ENCODE measurements at places on chromosomes 5 and 9.

DNA sequence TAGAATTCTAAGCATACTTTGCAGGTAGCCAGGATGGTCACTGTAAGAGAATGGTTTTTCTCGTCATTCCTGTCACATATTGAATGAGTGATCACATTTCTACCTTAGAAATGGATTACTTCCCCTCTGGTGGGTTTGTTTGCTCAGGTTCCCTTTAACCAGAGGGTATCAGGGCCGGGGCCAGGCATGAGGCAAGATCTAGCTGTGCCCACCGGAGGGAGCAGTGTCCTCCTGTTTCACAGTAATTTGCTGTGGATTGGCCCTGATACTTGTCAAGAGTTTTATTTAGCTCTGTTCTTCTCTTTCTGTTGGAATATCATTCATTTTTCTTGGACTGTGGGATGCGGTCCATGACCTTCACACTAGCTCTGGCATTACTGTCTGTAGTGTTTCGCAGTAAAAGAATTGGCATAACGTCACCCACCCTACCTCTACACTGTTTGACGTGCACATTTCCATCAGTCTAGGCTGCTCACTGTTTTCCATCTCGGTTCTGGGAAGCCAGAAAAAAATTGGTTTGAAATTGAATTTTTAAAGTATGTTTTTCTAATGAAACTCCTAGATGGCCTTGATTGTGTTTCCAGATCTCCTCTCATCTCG is 42.4 kb upstream of the ZBED3 start:
- no peak for DNase-seq

GRCh38 chr9:71793386-71794105 is 25.2 kb upstream of the CEMIP2 start:
- DNase-seq: no peak

- no peak for DNase-seq
Measured at GRCh38 chr9:125538092-125538473, 168.9 kb downstream of the MAPKAP1 start.

GRCh38 chr9:127505396-127506116 is 54.2 kb downstream of the LRSAM1 start:
- DNase-seq: no peak

GRCh38 chr5:955886-956761 is 52.5 kb upstream of the NKD2 start:
- DNase-seq: no peak

DNA sequence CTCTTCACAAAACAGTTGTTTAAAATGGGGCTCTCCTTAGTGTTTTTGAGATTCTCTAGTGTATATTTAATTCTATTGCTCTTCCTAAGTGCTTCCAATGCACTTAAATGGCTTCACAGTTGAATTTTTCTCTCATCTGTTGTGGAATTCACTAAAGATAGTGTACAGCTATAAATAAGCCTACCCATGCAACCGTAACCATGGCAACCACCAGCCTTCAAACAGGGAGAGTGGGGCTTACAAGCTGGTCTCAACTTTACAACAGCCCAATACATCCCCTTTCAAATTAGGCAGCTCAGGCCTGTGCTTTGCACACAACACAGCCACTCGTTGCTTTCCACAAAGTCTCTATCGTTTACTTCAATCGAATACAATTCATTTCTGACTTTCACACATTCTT is 144.0 kb upstream of the PLPPR1 start:
- no peak for DNase-seq

DNA sequence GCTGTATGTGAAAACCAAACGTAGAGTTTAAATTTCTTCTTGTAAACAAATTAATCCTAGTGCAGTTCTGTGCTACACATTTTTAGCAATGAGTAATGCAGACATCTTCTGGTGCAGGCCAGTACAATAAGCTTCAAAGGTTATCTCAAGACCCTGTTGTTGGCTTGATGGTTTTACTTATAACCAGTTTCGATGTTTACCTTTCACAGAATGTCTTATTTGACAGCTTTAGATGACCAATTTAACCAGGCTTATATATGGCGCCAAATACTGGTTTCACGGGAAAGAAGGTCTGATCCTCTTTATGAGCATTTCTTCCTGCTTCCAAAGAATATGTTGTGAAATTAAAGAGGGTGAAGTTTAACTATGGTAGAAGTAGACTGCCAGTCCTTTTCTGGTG is 9.9 kb downstream of the ZFAND5 start:
- no peak for DNase-seq

DNA sequence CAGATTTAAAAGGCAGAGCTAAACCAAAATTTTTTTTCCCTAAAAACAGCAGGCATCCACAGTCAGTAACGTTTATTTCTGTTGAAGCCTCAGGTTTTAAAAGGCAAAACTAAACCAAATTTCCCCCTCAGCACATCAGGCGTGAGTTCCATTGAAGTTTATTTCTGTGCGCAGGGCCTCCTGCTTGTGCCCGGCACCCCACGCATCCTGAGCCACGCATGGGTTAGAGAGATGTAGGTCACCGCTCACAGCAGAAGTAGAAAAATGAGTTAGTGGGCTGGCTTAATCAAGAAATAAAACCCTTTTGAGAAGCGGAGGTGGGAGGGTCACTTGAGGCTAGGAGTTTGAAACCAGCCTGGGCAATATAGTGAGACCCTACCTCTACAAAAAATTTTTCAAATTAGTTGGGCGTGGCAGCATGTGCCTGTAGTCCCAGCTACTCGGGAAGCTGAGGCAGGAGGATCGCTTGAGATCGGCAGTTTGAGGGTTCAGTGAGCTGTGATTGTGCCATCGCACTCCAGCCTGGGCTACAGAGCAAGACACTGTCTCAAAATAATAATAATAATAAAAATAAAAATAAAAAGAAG is 75.6 kb upstream of the SPIN1 start:
- DNase-seq: no peak

DNA sequence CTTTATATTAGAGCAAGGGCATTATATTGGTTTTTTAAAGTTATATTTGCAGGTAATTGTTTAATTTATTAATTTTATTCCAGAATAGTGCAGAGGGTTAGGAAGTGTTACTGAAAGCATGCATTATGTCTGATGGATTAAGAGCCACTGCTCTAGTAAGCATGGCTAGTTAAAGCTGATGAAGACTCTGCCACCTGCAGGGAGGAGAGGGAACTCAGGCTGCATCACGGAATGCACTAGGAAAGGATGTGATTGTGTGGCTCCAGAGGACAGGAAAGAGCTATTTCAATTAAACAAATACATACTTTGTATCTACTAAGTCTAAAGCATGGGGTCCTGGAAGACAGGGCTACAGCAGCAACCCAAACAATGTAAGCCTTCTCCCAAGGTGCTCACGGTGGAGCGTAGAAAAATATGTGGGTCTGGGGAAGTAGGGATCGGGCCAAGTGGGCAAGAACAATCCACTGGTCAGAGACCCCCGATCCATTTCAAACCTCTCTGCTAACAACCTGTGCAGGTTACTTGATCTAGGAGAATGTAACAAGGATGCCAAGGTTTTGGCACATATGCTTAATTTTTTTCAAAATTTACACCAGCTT is 15.3 kb upstream of the GRXCR2 start:
- no peak for DNase-seq

DNA sequence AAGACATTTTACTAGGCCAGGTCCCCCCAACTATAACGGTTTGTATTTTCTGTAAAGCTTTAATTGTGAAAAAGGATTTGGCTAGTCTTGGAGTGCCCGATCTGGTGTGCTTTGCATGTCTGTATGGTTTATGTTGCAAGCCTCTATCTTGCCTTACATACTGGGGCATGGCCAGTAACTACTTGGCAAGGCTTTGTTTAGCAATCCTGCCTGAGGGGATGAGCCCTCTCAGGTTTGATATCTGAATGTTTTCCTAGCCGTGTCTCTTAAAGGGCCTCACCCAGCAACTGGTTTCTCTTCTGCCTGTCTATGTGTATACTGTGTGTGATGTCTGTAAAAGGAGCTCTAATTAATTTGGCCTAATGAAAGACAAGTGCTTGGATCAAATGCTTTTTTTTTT is 61.3 kb upstream of the SPINK5 start:
- no peak for DNase-seq

GRCh38 chr9:16202914-16203728 is 650.3 kb downstream of the CCDC171 start:
- no peak for DNase-seq

DNA sequence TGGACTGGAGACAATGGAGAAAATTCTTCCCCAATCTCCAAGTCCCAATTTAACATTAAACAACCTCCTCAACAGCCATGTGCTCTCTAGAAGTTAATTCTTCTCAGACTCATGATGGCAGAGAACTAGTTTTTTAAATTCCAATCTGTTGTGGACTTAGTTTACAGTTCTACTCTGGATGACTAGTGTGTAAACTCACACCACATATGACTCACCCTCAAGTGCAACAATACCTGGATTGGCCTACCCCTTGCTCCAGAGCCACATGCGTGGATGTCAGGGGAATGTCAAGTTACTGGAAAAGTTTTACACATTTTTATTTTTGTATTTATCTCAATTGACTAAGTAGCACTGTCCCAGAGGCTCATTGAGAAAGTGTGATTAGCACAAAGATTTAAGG is 136.0 kb upstream of the EFNA5 start:
- DNase-seq: peak; percentile 37

DNA sequence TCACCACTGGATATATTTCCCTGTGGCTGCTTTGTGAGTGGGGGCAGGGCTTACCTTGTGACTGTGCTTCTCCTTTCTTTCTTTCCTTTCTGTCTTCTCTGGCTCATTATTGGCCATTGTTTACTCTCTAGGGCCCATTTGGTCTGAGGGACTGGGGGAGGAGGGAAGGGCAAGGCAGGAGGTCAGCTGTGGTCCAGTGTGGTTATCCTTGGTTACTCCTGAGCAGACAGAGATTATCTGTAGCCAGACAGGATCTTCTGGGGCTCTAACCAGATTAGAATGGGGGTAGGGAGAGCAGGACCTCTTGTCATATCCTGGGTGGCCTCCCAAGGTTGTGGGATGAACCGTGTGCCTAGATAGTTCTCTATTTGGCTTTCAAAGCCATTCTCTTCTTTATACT is 71.2 kb downstream of the ANKRD55 start:
- no peak for DNase-seq

GRCh38 chr9:128705051-128705965 is 3.0 kb downstream of the PKN3 start:
- DNase-seq: no peak

DNA sequence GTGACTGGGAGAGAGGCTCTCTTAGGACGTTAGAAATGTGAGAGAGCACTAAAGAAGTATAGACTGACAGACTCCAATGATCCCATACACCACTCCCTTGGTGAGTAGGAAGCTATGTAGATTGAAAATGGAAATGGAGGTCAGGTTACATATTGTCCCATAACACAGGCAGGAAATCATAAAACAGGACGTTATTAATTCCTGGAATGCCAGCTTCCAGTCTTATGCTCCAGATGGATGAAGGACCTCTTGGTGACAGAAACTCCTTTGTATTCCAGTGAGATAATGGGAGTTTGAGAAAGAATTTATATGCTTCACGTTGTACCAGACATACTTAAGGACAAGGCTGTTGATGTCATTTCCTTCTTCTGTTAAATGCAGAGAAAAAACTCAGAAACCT is 338.2 kb upstream of the ITGA1 start:
- no peak for DNase-seq

GRCh38 chr5:181188700-181189362 is 16.2 kb downstream of the TRIM7 start:
- DNase-seq: no peak

DNA sequence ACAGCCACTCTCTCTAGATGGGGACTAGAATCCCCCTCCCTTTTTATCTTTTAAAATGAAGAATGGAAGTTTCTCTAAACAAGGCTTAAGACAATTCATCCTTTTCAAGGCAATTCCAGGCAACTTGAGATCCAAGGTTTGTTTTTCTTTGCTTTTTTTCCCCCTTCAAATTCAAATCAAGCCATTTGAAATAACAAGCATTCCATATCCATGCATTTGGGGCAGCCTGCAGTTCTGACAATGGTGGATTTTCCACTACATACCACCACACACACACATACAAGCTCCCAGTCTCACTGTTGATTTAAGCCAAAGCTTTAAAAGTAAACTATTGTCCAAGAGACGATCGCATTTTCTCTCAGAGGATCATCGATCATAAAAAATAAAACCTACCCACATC is 424 bp downstream of the INSYN2B start:
- DNase-seq: no peak

- DNase-seq: no peak
Measured at GRCh38 chr5:142758062-142758795, 11.9 kb upstream of the ARHGAP26 start.

GRCh38 chr5:92836855-92837755 is 743.9 kb downstream of the NR2F1-AS1 start:
- DNase-seq: no peak

DNA sequence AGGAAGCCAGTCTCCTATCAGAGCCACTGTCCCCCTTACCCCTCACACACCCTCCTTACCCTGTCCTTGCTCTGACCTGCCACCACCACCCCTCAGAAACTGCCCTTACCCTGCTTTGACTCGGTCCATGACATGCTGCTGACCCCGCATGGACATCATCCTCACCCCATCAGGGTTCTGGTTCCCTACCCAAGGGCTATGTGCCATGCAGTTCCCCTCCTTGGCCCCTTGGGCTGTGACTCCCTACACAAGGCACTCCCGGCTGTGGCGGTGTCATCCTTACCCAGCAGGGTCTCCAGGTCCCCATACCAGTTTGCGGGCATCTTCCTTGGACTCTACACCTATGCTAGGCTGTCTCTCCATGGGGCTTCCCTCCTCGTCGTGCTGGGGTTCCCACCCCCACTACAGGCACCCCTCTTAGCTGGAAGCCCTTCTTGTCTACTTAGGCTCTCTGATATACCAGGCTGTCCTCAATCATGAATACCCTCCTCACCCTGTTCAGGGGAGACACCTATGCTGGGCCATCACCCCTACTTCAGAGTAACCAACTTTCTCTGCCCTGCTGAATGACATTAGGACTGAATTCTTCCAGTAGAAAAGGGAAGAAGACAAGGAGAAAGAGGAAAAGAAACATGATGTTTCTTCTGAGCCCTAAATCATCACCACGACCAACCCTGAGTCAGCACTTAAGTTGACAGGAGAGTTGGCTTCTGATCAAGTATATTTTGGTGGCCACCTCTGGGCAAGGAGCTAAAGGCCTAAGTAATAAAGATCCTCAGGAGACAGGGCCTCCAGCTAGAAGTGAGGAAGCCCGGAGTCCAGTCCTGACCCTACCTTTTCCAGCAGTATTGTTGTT is 115.2 kb downstream of the GCNT1 start:
- no peak for DNase-seq

DNA sequence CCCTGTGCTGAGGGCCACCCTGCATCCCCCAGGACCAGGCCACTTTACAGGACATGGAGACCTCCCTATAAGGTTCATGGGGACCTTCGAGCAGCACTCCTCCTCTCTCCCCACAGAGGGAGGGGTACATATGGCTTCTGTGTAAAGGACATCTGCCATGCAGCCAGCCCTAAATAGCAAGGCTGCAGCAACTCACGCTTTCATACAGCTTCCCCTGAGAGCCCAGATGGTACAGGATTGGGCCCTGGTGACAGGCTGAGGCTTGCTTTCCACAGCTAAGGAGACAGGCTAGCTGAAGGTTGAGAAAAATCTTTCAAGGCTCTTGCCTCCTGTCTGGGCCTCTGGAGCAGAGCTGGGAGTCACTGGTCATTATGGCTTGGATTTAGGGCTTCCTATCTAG is 147.0 kb upstream of the ZNF366 start:
- DNase-seq: no peak

All from NCI-H1930 (cell line).